ENCODE measurements at places on chromosomes 7 and 10. TPM values are rescaled to one million over a fixed set of nuclear protein-coding genes. Genes with fewer than 3 reads are reported as not detected.

GRCh38 chr7:35878351-35878750 is 77.5 kb downstream of the SEPTIN7 start:
- no peak for DNase-seq

AKR1C3 gene
- total RNA-seq, result 121 TPM

GRCh38 chr7:152865011-152865410 is 105.5 kb downstream of the ACTR3B start:
- no peak for DNase-seq

TMED4 gene
- 133 TPM for total RNA-seq

NPC1L1 gene
- under 0.01 TPM for total RNA-seq

Data from hematopoietic multipotent progenitor cell (in vitro differentiated cells).